ENCODE measurements at places on chromosomes 16 and 17. TPM values are rescaled to one million over a fixed set of nuclear protein-coding genes. Genes with fewer than 3 reads are reported as not detected.

- DNase-seq = no peak
Measured at GRCh38 chr16:61946019-61946418, 90.2 kb downstream of the CDH8 start.

DNA sequence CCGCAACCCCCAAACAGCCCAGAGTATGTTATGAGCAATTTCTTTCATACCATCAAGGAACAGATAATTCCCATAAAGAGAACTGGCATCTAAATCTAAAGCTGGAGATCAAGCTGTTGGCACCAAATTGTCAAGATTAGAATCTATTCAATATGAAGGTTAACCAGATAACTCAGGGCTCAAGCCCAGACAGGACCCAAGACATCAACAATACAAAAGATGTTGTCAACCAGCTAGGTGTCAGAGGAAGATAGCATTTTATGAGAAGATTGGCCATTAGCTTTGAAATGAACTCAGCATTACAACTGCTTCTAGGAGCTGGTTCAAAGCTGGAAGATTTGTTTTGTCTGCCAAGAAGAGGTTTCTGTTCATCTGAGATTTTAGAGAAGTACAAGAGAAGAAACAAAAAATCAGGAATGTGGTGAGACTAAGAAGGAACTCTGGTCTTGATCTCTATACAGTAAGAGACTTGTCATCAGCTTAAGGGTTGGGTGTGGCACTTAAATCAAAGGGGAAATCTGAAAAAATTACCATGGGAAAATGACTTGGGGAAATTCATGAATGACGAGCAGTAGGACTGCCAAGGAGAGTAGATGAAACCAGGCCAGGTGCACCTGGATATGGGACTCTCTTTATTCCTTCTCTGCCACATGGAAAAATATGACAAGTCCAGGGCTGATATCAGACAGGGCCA is 64.2 kb upstream of the COX10 start:
- DNase-seq = no peak

DNA sequence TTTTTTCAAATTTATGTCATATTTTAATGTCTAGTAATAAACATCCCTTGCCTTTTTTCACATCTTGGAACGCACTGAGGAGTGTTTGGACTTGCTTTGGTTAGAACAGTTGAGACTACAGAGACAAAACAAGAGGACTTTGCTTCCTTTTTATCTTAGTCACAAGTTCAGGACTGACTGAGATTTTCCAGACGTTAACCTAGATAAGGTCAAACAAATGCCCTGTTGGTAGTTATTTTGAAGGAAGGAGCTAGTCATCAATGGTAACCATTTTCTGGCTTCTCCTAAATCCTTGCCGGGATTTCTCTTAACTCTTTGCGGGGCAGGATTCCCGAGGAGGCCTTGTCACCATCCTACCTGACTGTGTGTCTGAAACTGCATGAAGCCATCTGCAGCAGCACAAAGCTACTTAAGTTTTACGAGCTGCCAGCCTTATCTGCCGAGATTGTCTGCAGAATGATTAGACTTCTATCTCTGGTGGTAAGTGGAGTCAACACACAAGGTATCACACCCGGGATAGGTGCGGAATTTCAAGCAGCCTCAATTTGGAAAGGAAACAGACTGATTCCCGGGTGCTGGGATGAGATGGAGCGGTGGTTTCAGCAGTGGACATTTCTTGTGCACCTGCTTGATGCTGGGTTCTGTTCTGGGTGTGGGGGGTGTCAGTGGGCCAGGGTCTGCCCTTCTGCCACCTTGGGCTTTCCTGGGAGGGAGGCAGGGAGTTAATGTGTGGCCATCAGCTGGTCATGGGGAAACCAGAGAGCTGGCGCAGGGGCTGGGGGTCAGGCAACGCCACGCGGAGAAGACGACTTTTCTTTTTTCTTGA is 48.3 kb downstream of the RNF213 start:
- DNase-seq = no peak

DNA sequence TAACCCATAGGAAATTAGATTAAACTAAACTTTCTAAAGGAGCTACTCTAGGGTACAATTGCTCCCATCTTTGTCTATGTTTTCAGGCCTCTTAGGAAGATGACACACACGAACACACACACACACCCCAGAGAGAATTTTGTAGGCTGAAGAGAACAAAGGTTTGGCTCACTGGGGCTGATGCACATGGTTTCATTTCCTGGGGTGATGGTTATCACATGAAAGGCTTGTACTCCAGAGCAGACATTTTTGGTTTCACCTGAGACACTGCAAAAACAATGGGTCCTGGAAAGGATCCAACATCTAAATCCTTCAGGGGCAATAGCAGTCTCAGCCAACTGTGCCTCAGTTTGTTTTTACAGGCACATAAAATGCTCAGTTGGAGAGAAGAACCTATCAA is 62.8 kb downstream of the GRB7 start:
- no peak for DNase-seq

- DNase-seq = no peak
Measured at GRCh38 chr16:6483469-6484033, 849.1 kb upstream of the RBFOX1 start.

- no peak for DNase-seq
Measured at GRCh38 chr17:73549841-73550430, 94.3 kb downstream of the SDK2 start.

DNA sequence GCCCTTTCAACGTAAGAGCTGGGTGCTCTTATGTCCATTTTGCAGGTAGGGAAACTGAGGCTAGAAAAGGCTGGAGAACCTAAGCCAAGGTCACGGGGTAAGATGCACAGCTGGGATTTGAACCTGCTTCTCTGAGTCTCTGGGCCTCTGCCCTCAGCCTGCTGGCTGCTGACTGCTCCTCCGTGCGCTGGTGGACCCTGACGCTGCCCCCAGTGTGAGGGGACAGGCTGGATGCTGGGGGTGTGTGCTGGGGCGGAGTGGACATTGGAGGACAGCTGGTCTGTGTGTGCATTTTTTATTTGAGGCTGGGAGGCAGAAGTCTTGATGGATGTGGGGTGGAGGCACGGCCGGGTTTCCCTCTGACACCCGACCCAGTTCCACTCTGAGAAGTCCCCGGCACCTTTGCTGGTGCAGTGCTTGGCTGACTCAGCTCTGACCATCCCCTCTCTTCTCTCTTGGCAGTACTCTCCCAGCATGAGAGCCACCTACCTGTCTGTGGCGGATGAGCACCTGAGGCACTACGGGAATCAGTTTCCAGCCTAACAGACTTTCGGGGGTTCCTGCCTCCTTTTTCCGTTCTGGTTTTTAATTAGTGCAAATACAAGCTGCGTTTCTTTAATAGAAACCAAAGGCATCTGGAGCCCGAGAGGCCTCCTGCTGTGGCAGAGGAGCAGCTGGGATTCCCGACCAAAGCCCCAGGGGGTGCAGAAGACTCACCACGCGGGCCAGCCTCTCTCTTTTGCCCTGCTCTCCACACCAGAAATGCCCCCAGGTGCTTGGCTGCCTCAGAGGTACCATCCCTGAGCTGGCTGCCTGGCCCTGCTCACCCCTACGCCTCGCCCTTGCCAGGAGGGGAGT is 14.1 kb upstream of the DNAI2 start:
- DNase-seq = no peak

- DNase-seq = no peak
Measured at GRCh38 chr16:1580956-1581355, 30.9 kb downstream of the IFT140 start.

DNA sequence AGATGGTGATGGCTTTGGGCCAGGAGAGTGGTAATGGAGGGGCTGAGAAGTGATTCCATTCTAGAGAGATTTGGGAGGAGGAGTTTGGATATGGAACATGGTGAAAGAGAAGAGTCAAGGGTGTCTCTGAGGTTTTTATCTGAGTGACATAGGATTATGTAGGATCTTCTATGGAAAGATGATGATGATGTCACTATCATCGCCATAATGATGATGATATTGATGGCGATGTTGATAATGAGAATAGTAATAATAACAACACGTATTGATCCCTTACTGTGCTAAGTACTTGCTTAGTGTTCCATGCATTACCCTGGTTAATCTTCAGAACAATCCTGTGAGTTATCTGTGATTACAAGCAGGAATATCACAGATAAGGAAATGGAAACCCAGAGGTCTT is 16.6 kb downstream of the PDILT start:
- no peak for DNase-seq

Gene KRTAP1-5
- total RNA-seq = 114 TPM

DNA sequence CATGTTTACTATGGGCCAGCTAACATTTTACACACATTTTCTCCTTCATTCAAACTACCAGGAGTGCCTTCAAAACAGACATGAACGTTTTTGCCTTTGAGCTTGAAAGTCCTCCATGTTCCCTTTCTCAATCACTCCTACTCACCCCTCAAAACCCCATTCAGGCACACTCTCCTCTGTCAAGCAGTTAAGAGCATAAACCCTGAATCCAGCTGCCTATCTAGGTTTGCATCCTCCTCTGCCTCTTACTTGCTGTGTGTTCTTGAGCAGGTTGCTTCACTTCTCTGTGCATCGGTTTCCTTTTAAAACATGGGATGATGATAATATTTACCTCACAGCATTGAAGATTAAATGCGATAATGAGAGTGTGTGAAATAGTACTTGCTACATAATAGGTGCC is 215.3 kb downstream of the HAPSTR1 start:
- no peak for DNase-seq

DNA sequence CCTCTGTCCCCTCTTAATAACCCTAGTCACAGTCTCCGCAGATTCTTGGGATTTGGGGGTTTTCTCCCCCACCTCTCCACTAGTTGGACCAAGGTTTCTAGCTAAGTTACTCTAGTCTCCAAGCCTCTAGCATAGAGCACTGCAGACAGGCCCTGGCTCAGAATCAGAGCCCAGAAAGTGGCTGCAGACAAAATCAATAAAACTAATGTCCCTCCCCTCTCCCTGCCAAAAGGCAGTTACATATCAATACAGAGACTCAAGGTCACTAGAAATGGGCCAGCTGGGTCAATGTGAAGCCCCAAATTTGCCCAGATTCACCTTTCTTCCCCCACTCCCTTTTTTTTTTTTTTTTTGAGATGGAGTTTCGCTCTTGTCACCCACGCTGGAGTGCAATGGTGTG is 5.6 kb downstream of the CCL22 start:
- DNase-seq = no peak

DNA sequence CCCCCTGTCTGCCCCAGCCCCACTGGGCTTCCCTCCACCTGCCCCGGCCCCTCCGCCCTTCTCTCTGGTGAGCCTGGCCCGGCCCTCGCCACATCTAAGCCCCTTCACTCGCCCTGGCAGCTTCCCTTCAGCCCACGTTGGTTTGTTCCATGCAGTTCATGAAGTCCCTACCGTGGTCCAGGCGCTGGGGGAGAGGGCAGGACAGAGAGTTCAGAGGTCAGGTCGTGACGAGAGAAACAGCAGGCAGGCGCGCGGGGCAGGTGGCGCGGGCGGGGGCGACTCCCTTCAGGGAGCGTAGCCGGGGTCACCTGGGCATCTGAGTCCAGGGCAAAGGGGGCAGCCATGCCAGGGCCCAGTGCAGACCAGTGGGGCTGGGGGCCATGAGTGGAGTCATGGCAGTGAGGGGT is 8.9 kb upstream of the TEDC2 start:
- no peak for DNase-seq

Gene TMEM94
- total RNA-seq = 43.9 TPM

GRCh38 chr17:14552306-14552705 is 251.4 kb downstream of the HS3ST3B1 start:
- DNase-seq = no peak

Gene RNPS1
- total RNA-seq = 137 TPM

DNA sequence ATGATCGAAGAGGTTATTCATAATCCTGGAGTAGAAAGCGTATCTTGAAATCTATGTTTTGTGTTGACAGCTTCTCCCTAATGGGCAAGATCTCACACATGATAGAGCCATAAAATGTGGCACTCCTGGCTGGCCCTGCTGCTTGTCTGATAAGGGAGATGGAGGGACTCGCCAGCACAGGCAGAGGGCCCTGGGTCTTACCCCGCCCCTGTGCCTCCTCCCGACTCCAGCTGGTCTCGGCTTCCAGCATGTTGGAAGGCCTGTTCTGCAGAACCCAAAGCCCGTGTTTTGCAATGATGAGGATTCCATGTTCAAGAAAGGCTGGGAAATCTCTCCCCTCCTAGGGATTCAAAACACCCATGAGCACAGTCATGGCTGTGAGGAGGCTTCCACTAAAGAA is 106.7 kb upstream of the SDK2 start:
- no peak for DNase-seq

DNA sequence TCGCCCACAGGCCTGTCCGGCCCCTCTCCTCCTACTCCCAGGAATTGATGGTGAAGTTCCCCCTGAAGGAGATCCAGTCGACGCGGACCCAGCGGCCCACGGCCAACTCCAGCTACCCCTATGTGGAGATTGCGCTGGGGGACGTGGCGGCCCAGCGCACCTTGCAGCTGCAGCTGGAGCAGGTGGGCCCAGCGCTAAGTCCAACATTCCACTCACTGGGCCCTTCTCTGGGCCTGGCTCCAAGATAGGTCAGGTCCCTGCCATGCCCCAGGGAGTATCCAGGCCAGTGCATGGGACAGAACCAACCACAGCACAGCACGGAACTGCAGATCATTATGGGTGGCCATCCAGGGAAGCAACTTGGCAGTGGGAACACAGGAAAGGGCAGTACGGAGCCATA is 9.9 kb upstream of the ALKBH5 start:
- DNase-seq = no peak

DNA sequence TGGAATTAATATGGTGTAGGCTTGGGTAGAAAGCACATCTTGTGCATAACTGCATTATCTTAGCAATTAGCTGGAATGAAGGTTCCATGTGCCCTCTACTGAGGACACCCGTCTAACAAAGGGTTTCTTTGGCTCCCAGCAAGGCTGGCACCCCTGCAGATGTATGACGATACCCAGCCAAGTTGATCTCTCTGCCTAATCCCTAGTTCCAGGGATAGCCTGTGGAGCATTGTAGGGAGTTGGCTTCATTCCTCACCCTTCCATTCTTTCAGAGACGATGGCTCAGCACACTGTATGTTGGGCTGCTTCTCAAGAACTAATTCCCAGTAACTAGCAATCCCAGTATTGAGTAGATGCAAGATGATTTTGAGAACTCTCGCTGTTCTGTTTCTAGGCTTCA is 182.5 kb downstream of the SNX29 start:
- DNase-seq = no peak

GRCh38 chr17:62902531-62903220 is 63.4 kb upstream of the TANC2 start:
- no peak for DNase-seq

GRCh38 chr17:45409659-45410076 is 23.0 kb downstream of the ARHGAP27 start:
- DNase-seq = no peak

Gene SRCIN1
- total RNA-seq = 0.18 TPM

Gene SLFN14
- not detected for total RNA-seq

Gene GNAO1
- total RNA-seq = 0.35 TPM

GRCh38 chr16:54935266-54935968 is 4.8 kb downstream of the IRX5 start:
- no peak for DNase-seq

Gene KRT27
- total RNA-seq = not detected

Gene KRT31
- not detected for total RNA-seq

GRCh38 chr16:82924075-82924854 is 297.5 kb downstream of the CDH13 start:
- DNase-seq = no peak

Gene TVP23A
- not detected for total RNA-seq
